ENCODE measurements at places on chromosomes 6 and 20. TPM values are rescaled to one million over a fixed set of nuclear protein-coding genes. Genes with fewer than 3 reads are reported as not detected.

DNA sequence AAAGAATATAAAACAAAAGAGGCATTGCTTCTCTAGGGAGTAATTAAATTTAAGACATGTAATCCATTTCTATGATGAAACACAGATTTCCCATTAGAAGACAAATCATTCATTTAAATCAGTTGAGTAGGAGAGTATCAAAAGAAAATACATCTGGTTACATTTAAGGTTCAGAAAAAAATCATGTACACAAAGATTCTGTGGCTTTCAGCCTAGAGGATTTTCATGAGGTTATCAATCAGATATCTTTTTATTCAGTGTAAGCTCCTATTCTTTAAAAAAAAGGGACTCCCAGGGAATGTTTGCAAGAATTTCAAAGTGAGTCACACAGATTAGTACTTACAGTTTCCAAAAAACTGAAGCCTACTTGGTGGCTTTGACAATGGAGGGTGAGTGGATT is 24.9 kb downstream of the COL21A1 start:
- DNase-seq, result no peak

GRCh38 chr6:166775180-166775922 is 148.3 kb upstream of the RPS6KA2 start:
- no peak for DNase-seq

The PNLDC1 gene
- not detected for total RNA-seq

- peak; percentile 45 for DNase-seq
Observed at GRCh38 chr6:47697925-47698324, 455 bp upstream of the ADGRF4 start.

DNA sequence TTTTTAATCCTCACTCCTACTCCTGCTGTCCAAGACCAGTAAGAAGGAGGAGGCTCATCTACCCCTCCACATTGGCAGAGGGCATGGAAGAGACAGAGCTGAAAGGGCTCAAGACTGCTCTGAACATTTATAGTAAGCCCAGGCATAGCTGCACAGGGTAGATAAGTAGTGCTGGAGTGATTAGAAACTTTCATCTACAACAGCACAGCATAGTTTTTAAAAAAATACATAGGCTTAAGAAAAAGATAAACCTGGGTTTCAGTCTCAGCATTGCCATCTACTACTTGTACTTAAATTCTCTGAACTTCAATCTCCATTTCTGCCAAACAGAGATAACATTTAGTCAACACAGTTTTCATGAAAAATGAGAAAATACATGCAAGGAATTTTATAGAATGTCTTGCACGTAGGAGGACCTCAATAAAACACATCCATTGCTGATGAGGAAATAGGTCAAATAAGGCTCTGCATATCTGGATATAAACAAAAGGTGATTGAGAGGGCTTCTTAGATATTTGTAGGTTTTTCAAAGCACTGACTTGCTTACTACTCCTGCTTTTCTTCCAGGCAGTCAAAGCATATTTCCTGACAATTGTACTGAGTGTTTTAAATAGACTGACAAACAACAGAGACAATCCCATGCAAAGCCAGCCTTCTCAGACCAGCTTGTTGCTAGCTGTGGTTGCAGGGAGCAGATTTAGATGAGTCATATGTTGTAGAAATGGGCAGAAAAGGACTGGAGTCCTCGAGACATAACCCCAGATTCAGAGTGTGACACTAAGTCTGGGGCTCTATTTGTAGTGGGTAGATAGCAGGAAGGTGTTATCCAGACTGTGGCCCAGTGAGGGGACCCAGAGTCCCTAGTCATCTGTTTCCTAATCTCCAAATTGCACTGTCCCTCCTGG is 107.4 kb upstream of the TAB2 start:
- DNase-seq, result no peak

The MCM3 gene
- total RNA-seq, result 42.6 TPM

DNA sequence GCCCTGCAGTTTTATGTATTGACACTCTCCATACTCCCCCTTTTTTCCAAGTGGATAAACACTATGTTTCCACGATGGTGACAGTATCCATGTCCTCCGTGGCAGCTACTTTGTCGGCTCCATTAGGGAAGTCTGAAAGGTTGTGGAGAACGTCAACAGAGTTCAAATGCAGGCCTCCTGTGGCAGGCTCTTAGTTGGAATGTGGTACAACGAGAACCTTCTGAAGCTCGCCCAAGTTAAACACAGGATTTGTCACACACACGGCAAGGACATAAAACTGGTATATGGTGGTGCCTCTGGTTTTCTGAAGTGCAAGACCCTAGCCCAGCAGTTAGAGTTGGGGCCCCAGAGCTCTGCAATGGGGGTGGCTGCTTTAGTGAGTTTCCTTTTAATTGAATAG is 187.0 kb upstream of the TAB2 start:
- DNase-seq, result peak; percentile 31

DNA sequence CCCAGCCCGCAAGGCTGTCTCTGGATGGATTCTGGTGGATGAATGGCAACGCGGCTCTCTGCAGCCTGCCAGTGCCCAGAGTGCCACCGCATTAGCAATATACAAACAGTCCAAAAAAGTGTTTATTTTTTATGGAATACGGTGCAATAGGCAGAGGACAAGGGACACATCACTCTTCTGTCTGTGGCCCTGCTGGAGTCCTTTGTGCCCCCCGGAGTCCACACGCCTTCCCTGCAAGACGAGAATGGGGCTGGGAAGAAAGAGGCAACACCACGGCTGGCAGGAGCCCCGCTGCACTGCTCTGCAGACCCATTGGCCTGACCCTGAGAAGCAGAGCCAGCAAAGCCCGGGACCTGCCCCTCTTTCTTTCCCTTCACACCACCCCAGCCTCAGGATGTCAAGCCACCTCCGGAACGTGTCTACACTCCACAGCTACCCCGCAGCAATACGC is 196.3 kb downstream of the SYNDIG1 start:
- DNase-seq, result no peak

DNA sequence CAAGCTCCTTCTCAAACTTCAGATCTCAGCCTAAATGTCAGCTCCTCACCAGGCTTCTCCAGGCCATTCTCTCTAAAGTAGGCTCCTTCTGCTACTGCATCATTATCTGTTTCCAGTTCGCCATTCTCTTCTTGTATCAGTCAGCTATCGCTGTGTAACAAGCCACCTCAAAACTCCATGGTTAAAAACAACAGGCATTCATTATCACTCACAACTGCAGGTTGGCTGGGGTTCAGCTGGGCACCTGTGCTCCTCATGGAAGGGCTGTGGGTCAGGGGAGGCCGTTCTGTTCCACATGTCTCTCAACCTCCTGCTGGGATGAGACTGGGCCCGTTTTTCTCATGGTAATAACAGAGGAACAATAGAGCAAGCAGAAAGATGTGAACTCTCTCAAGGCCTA is 28.7 kb downstream of the PRND start:
- DNase-seq, result peak; percentile 80

DNA sequence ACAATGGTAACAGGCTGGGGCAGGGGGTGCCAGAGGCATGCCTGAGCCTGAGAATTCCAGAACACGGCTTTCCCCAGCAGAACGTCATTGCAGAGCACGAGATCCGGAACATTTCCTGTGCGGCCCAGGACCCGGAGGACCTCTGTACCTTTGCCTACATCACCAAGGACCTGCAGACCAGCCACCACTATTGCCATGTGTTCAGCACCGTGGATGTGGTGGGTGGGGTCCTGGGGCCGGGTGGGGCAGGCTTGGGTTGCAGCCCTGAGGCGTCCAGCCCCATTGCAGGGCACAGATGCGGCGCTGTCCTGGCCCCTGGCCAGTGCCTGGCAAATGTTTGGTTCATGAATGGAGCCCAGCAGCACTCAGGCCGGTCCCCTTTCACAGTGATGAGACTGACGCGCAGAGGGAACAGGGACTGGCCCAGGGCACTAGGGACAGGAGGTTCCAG is 57.1 kb downstream of the TCP11 start:
- DNase-seq, result no peak

GRCh38 chr6:150408842-150409241 is 40.0 kb downstream of the IYD start:
- no peak for DNase-seq

GRCh38 chr6:135149376-135149775 is 31.7 kb upstream of the MYB start:
- no peak for DNase-seq

DNA sequence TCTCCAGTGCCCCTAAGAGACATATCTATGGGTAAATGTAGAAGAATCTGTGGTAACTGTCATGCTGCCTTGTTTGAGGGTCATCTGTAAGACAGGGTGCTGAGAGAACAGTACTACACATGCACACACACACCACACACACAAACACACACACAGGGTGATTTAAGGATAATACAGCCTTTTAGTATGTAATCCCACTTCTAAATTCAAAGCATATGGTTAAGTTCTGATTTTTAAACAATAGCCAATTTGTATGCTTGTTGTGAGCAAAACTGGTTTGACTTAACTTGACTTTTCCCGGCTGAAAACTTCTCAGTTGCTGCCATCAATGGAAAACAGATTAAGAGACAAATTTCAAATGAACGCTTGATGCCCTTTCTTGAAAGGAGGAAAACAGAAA is 241.8 kb downstream of the ADGRG6 start:
- DNase-seq, result no peak

DNA sequence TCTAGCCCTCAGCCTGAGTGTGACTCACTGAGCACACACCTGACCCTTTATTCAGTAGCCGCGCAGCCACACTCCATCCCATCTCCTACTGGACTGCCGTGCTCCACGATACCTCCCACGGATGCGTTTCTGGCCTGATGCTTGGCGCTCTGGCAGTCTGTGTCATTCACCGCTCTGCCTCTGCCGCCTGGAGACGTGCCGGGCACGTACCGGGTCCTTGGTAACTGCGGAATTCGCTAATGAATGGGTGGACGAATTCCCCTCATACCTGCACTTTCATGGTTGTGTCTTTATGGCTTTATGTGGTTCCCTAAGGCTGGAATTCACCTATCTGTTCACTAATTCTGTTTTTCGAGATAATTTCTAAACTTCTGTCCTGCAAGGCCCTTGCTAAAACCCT is 405.7 kb downstream of the QKI start:
- peak; percentile 75 for DNase-seq

- no peak for DNase-seq
Observed at GRCh38 chr6:24273096-24273870, 84.6 kb downstream of the DCDC2 start.

GRCh38 chr20:38601216-38602184 is at the start of gene ARHGAP40:
Gene ARHGAP40, plus strand, starts transcription at chr20:38601809.
- DNase-seq, result no peak

The HDGFL1 gene
- not detected for total RNA-seq

The PRPH2 gene
- total RNA-seq, result 1.2 TPM

- no peak for DNase-seq
Observed at GRCh38 chr6:166478782-166479592, 96.2 kb upstream of the MPC1 start.

The FITM2 gene
- total RNA-seq, result 11.1 TPM

- DNase-seq, result no peak
Observed at GRCh38 chr6:33610779-33611732, 10.1 kb upstream of the ITPR3 start.

The KCNK17 gene
- not detected for total RNA-seq

The BPI gene
- total RNA-seq, result 0.92 TPM

GRCh38 chr6:1739680-1740079 is 130.0 kb downstream of the FOXC1 start:
- DNase-seq, result no peak

The CCN5 gene
- total RNA-seq, result 425 TPM

The FAM210B gene
- 75.0 TPM for total RNA-seq

The RNF182 gene
- total RNA-seq, result 0.45 TPM

GRCh38 chr6:109628158-109629000 is 62.6 kb downstream of the AK9 start:
- DNase-seq, result no peak

- no peak for DNase-seq
Observed at GRCh38 chr6:157727629-157728182, 95.3 kb upstream of the SNX9 start.

The FAM83C gene
- total RNA-seq, result not detected

- no peak for DNase-seq
Observed at GRCh38 chr6:13614126-13614925, 809 bp upstream of the NOL7 start.

- DNase-seq, result no peak
Observed at GRCh38 chr6:10205892-10206291, 209.0 kb downstream of the TFAP2A start.

DNA sequence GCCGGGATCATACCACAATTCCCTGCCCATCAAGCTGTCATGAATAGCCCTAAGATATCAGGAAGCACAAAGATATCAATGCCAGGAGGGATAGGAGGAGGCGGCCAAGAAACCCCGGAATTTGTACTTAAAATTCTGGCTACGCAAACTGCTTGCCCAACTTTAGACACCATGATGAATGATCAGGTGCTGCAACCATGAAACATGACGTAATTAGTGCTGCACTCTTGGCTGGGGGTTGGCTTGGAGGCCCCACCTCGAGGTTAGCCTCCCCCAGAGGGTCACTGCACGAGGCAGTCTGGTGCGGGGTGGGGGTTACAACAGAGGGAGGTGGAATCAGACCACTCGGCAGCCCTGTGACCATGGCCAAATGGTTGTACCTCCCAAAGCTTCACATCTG is 8.9 kb downstream of the SIRPA start:
- no peak for DNase-seq

The KIF6 gene
- total RNA-seq, result 0.83 TPM
